Type B pancreatic cell (in vitro differentiated cells): ENCODE measurements at places on chromosomes 3 and 15. TPM values are rescaled to one million over a fixed set of nuclear protein-coding genes. Genes with fewer than 3 reads are reported as not detected.

The ADPRH gene
- total RNA-seq: 2.9 and 3.3 TPM in 2 replicates

GRCh38 chr3:171498921-171499320, 38.7 kb upstream of the TNIK start:
- DNase-seq: no peak

DNA sequence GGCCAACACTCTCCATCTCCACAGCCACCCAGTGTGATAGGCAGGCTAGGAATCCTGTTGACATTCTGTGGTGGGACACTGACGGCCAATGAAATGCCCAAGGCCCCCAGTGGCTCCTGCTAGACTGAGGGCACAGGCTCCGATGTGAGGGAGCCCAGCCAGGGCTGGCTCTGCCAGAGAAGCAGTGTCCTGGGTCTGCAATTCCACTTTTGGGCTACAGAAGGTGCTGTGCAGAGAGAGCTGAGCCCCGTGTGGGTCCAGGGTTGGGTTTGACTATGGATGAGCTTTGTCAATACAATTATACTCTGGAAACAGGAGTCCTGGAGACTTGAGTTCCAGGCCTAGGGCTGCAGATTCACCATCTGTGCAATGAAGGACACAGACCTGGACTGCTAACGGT, 55.7 kb upstream of the TMEM115 start:
- DNase-seq: no peak

The MST1R gene
- total RNA-seq: 3.0 and 5.3 TPM in 2 replicates

The P2RY12 gene
- not detected in 2 replicates for total RNA-seq

The RASL12 gene
- 0.33 and 4.0 TPM in 2 replicates for total RNA-seq

The SLC15A2 gene
- total RNA-seq: 3.4 and 4.9 TPM in 2 replicates

DNA sequence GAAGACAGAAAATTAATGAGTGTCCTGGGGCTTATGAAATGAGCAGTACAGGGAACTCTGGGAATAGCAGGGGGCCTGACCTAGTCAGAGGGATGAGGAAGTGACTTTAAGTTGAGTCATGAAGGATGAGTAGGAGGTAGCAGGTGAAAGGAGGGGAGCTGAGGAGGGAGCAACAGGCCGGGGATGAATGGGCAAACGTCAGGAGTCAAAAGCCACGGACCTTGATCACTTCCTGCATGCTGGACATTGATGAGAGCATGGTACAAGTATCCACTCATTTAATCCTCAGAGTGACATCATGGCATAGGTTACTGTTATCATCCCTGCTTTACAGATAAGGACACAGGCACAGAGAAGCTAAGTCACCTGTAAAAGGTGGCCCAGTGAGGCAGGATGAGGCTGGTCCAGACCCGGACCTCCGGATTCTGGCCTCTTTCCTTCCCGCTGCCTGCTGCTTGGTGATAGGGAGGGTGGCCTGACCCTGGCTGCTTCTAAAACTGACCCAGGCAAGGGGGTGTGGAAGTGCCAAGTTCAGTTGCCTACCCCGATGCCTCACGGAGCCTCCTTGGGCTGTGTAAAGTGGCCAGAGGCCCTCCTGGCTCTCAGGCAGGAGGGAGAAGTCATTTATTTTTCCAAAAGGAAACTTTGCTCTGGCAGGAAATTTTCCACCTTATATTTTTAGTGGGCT, 7.6 kb downstream of the CORO2B start:
- no peak for DNase-seq

- DNase-seq: no peak
Observed at GRCh38 chr3:74167926-74168325, 446.5 kb downstream of the CNTN3 start.

DNA sequence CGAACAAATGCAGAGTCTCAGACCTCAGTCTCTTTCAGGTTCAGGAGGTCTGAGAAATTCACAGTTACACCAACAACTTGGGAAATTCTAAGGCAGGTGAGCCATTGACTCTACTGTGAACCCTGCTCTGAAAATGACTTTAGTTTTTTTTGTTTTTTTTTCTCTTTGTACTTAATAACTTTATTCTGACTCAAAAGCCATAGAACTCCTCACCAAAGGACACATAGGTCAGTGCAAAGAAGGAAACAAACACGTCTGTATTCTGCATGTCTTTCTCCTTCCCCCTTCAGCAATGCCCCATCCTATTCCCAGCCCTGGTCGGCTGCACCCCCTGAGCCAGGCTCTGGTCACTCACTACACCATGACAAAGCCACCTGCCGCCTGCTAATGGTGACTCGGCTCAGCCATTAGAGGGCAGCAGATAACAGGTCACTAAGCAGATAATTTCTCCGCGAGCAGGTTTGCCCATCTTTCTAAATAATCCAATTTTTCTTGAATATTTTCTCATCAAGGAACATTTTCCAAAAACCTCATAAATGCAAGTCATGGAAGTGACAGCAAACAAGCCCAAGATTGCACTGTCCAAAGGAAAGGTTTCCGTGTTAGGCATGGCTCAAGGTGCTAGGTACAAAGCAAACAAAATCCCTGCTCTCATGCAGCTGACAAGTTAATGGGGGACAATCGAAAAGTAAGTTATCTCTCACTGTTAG, 37.7 kb downstream of the TM4SF4 start:
- no peak for DNase-seq

DNA sequence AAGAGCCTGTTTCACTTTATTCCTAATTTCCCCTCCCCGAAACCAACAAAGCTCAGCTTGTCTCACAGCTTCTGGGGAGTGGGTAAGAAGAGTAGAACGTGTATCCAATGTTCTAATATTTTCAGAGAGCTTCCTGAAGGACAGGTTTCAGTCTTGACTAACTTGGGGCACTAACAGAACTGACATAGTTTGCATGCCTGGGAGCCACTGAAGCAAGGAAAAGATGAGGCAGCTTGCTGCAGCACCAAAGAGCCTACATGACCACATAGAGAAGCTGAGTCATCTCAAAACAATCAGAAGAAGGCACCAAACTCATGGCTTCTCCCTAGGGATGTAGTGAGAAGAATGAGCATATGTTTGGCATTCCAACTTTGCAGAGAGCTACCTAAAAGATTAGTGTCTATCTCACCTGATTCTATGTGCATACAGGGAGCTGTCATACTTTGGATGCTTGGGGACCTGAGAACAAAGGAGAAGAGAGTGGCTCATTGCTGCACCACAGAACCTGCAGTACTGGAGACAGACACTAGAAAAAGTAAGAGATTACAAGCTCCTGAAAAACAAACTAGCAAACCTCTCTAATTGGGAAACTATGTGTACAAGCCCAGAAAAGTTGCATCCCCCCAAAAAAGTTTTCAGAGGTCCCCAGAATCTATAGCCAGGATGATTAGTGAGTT, 86.9 kb downstream of the DCLK3 start:
- no peak for DNase-seq

DNA sequence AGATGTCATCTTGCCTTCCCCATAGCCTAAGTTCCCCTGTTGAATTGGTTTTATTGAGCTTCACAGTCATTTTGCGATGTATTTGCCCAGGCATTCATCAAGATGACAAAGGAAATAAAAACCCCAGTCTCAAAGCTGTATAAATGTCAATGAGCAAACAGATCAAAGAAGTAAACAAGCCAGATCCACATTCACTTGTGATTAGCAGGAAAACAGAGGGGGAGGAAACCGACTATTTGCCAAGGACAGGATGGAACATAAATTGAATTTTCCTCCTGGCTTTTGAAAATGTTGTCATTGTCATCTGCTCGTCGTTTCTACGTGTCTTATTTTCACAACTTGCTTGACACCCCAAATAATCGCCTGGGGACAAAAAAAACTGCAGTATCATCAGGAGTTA, 83.5 kb downstream of the SV2B start:
- no peak for DNase-seq

DNA sequence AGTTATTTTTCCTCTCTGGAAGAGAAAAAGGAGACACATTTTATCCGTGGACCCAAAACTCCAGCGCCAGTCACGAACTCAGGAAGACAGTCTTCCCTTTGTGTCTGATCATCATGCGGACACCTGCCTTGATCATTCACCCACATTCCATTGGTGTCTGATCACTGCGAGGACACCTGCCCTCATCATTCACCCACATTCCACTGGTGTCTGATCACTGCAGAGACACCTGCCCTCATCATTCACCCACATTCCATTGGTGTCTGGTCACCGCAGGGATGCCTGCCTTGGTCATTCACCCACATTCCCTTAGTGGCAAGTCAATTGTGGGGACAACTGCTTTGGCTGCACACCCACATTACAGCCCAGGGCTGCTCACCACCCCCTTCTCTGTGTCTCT, 148.9 kb downstream of the ROBO1 start:
- no peak for DNase-seq

- DNase-seq: no peak
Observed at GRCh38 chr3:50352781-50353180, 2.1 kb downstream of the CYB561D2 start.

GRCh38 chr3:123818324-123818920, 65.7 kb downstream of the MYLK start:
- DNase-seq: no peak

GRCh38 chr3:63523100-63523499, 129.4 kb upstream of the SNTN start:
- DNase-seq: no peak

The CLDN18 gene
- total RNA-seq: 7.3 and 50.8 TPM in 2 replicates

DNA sequence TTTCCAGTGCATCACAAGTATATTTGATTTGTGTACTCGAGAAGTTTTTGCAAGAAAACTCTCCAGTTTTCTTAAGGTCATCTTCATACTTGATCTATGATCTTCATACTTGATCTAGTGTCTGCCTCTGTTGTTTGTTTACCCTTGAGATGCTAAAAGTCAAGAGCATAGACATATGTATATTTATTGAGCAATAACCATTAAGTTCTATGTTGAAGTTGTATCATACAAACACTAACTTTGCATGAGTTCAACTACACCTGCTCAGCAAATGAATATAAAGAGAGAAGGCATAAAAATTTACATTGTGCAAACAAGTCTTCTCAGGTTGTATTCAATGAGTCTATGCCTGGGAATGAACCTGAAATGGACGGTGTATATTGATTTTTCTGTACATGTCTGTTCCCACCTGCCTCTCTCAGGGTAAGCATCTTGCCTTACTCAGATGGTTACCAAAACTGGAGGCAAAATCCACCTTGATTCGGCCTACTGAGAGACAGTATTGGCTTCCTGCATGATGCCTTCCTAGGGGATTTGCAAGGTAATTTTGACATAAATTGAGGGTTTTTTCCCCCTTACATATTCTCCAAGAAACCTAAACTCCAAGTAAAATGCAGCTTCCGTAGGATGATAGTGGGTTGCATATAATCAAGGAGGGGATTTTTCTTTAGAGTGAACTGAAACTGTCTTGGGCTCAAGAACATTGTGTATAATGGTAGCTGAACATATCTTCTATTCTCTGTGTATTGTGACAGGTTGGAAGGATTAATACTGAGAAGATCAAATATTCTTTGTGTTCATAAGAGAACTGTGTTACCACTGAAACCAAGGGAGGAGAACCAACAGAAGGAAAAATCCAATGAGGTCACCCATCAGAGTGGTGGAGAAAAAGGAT, 110.4 kb downstream of the FILIP1L start:
- no peak for DNase-seq

DNA sequence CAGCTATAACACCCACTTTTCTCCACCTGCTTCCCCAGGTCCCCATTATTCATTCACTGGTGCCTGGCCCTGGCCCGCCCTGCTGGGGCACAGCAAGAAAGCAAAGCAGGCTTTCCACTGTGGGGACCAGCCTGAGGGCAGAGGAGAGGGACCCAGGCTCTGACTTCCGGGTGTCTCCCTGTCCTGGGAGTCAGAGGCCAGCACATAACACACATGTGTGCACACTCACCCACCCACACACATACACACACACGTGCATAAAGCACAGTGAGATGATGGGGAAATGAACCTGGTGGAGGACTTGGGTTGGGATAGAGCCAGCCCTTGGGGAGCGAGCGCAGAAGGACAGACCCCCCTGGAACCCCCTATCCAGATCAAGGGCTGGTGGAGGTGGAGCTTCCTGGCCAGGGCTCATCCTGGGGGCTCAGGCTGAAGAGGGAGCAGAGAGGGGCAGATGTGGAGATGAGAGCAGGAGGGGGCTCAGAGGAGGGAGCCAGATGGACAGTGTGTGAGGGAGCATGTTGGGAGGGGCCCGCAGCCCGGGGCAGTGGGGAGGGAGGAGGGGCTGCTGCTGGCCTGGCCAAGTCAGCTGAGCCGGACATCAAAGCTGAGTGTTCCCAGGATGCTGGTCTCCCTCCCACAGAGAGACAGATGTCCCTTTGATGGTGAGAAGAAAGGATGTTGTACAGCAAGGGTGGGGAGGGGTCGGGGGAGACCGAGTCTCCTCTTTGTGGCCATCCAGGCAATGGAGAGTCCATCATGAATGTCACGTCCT, 78.2 kb downstream of the LINGO1 start:
- no peak for DNase-seq

GRCh38 chr3:66885326-66886000, 112.6 kb upstream of the KBTBD8 start:
- no peak for DNase-seq

GRCh38 chr3:187648177-187648576, 22.0 kb downstream of the SST start:
- DNase-seq: no peak

- DNase-seq: no peak
Observed at GRCh38 chr3:119206611-119207511, 33.5 kb downstream of the UPK1B start.

DNA sequence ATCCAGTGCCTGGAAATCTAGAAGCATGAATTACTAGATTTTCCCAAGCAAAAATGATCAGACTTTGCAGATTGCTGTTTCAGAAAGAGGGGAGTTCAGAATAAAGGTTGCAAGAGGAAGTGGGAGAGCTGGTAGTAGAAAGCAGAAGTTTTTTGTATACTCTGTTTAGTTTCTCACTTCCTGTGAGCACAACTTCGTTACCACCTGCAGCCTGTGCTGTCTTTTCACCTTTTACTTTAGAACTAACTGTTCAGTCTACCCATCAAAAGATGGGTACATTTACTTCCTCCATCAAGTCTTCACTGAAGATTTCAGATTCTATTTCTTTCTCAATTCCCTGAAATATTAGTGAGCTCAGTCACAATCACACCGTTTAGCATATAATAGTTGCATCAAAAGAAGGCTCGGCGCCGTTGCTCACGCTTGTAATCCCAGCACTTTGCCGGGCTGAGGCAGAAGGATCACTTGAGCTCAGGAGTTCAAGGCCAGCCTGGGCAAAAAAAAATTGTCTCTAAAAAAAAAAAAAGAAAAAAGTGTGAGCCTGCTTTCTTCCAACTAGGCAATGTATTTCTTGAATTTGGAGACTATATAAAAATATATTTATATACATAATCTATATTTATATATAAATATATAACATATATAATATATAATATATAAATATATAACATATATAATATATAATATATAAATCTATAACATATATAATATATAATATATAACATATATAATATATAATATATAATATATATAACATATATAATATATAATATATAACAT, 1.8 kb upstream of the CEP97 start:
- DNase-seq: no peak

- no peak for DNase-seq
Observed at GRCh38 chr3:116743062-116743461, 33.5 kb downstream of the TUSC7 start.

The ARMC8 gene
- total RNA-seq: 42.3 and 46.1 TPM in 2 replicates

DNA sequence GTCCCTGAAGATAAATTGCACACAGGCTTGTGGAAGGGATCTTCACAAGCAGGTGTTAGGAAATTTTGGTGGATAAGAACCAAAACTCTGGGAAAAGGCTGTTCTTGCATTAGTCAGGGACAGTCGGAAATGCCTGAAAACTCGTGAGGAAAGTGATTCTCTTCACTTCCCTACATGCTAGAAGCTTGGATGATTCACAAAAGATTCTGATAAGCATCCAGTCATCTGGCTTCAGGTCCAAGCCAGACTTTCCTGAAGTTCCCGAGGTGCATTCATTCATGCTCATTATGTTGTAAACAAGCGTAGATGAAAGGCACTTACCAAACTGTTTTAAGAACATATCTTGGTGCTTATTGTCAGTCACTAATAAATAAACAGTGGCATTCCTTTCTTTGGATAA, 1028.7 kb downstream of the NTRK3 start:
- DNase-seq: no peak
